Omental fat pad (tissue), 4 donors: ENCODE measurements at places on chromosomes 16 and 17. TPM values are rescaled to one million over a fixed set of nuclear protein-coding genes. Genes with fewer than 3 reads are reported as not detected.

- DNase-seq, result no peak
Measured at GRCh38 chr17:58531661-58532554, 17.5 kb upstream of the MTMR4 start.

DNA sequence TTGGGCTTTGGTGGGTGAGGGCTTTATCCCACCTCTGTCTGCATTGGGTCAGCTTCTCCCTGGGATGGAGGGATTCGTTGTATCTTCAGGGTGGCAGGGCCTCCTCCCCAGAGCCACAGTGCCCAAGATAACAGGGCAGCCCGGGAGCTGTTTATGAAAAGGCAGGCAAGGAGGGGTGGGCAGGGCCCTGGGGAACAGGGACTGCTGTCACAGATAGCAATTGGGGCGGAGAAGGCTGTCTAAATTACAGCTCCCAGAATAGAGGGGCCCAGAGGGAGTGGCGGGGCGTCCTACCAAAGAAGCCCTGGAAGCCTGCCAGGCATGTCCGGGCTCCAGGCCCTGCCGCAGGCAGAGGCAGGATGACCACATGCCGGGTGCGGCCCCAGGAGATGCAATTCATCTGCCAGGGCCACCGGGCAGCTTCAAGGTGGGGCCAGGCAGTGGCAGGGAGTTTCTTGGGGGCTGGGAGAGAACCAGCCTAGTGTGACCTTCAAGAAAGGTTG is 18.8 kb upstream of the PHOSPHO1 start:
- no peak for DNase-seq

DNA sequence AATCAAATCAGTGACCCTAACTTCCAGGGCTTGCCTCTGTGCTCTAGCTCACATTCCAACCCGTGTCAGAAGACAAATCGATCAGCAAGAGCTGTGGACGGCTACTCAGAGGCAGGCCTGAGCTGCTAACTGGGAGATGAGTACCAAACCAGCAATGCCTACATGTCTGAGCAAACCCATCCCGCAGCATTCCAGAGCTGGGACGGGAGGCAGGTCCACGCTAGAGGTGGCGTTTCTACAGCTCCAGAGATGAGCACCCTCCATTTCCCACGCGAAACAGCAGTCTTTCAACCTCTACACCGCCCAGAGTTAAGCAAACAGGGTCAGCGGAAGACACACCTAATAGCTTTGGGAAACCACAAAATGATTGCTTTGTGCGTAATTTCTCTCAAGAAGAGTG is 6.5 kb downstream of the NXN start:
- DNase-seq, result no peak

GRCh38 chr16:6114691-6115090 is 1017.1 kb upstream of the EEF2KMT start:
- DNase-seq, result no peak

DNA sequence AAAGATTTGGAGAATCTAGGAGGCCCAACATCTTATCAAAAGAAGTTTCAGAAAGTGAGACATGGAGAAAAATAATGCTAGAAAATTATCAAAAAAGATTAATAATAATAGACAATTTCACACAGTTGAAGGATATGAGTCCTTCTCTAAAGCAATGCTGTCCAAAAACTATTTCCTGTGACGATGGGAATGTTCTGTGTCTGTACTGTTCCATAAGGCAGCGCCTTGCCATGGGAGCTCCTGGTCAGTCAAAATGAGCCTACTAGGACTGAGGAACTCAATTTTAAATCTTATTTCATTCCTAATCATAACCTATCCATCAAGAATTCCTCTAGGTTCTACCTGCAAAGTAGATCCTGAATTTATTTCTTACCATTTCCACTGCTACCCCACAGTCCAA is 49.0 kb downstream of the CACNG1 start:
- no peak for DNase-seq

DNA sequence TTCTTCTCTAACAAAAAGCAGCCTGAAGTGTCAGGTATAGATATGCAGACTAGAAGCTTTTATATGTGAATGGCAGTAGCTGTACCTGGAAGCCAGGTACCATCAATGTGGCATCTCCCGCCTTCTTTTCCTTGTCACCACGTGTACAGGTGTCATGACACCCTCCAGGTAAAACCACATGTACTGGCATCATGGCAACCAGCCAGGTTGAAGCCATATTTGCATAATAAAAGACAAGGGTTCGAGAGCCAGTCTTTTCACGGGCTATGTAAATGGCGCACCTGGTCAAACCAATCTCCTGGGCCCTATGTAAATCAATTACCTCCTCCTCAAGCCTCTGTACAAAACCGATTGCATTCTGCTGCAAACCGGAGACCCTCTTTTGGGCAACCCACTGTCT is 541.3 kb downstream of the CDH11 start:
- DNase-seq, result no peak

- no peak for DNase-seq
Measured at GRCh38 chr16:12406158-12406557, 397.5 kb downstream of the CPPED1 start.

GRCh38 chr17:73798111-73798748 is 154.0 kb upstream of the SDK2 start:
- DNase-seq, result no peak

GRCh38 chr16:54402270-54402669 is 115.7 kb upstream of the IRX3 start:
- DNase-seq, result no peak

DNA sequence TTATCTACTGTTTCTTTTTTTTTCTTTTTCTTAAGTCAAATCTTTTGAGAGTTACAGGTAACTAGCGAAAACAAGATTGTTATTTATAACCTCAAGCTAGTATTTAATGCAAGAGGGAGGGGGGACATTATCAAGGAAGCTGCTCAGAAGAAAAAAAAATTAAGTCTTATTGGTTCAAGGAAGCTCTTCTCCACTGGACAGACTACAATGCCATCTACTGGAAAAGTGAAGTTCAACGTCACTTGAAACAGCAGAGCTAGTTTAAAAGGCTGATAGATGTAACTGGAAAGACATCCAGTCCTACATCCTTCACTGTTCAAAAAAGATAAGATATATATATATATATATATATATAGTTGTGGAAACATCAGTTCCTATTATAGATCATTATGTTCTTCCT is 418.0 kb upstream of the PSMD7 start:
- no peak for DNase-seq

DNA sequence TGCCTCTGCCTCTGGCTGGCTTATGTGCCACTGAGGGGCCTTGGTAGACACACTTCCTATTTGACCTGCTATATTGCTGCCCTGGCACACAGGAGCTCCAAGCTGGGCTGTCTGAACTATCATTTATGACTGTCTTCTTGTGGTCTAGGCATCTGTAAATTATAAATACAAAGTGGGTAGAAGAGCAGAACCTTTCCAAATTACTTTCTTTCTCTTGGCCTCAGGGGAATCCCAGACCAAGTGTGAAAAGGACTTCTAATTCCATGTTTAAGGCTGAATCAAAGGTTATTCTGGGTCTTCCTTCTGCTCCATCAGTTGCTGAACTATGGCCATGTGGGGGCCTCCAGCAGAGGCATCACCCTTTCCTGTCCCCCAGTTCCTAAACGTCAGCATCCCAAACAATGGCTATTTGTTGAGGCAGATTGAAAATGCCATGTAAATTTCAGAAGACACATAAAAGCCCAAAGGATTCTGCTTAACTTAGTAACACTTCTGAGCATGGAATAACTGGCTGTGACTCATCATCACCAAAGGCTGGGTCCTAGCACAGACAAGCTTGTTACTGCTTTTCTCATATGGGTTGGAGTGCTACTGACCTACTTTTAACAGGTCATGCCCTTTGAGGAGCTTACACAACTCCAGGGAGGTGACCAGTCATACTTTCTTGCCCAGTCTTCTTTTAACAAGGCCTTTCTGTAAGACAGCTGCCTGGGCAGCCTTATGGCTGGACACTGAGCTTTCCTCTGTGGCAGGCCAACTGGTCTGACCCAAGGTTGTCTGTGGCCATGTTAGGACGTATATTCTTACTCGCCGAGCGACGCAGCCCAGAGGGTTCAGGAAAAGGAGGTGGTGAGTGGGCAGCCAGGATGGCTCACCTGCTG is 154.8 kb downstream of the VPS53 start:
- no peak for DNase-seq

GRCh38 chr17:55114283-55114682 is 145.7 kb downstream of the STXBP4 start:
- DNase-seq, result no peak

DNA sequence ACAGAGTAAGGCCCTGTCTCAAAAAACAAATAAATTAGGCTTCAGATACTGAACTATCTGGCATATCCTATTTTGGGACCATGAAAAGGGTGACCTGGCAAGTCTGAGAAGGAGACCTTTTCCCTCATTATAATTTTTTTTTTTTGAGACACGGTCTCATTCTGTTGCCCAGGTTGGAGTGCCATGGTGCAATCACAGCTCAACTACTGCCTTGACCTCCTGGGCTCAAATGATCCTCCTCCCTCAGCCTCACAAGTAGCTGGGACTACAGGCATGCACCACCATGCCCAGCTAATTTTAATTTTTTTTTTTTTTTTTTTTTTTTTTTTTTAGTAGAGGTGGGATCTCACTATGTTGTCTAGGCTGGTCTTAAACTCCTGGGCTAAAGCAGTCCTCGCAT is 37.3 kb downstream of the PLCG2 start:
- DNase-seq, result no peak

- DNase-seq, result no peak
Measured at GRCh38 chr17:19720631-19721426, 4.4 kb upstream of the SLC47A2 start.

- no peak for DNase-seq
Measured at GRCh38 chr17:7078711-7079110, 1.3 kb downstream of the CLEC10A start.

DNA sequence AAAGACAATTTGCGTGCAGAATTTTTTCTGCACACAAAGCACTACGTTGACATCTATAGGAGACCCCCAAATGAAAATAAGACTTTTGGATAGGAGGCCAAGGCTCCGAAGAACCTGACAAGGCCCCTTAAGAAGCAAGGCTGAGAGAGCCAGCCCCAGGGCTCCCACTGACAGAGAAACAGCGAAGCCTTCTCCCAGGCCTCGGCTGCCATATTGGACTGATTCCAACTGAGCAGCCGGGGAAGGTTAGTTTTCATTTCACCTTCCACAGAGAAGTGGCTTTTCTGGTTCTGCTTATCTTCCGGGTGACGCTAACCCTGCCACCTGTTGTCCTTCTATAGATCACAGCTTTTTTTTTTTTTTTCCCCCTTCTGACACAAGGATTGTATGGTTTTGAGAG is 356.7 kb downstream of the SOX9 start:
- no peak for DNase-seq

- no peak for DNase-seq
Measured at GRCh38 chr16:29876594-29877249, 13.7 kb upstream of the CDIPT start.

GRCh38 chr17:4480929-4481898 is 17.5 kb upstream of the SPNS2 start:
- no peak for DNase-seq

- no peak for DNase-seq
Measured at GRCh38 chr17:6427279-6427781, 7.6 kb downstream of the AIPL1 start.

GRCh38 chr16:2388875-2389433 is 40.3 kb upstream of the CCNF start:
- DNase-seq, result no peak

- DNase-seq, result no peak
Measured at GRCh38 chr16:82004601-82005000, 6.7 kb downstream of the SDR42E1 start.

DNA sequence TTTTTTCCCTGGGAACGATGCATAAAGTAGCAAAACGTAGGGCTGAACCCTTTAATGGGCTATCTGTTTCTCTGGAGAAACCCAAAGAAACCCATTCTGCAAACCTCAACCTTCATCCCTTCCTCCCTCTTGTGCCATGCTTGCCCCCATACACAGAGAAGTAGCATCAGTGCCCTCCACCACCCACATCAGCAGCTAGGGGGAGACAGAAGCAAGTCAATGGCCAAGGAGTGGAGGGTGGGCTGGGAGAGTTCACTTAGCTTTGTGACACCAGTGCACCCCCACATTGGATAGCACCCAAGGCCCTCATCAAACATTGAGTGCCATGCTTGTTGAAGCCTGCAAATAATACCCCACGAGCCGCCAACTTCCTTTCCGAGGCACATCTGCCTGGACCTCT is 282.4 kb downstream of the ABCC12 start:
- no peak for DNase-seq

- no peak for DNase-seq
Measured at GRCh38 chr17:14297161-14297851, 3.6 kb upstream of the HS3ST3B1 start.

GRCh38 chr16:65843941-65844340 is 522.5 kb upstream of the CDH5 start:
- DNase-seq, result no peak

GRCh38 chr17:75773808-75774470 is 8.9 kb upstream of the GALK1 start:
- DNase-seq, result no peak

- no peak for DNase-seq
Measured at GRCh38 chr17:78908426-78908825, 5.4 kb upstream of the CEP295NL start.

DNA sequence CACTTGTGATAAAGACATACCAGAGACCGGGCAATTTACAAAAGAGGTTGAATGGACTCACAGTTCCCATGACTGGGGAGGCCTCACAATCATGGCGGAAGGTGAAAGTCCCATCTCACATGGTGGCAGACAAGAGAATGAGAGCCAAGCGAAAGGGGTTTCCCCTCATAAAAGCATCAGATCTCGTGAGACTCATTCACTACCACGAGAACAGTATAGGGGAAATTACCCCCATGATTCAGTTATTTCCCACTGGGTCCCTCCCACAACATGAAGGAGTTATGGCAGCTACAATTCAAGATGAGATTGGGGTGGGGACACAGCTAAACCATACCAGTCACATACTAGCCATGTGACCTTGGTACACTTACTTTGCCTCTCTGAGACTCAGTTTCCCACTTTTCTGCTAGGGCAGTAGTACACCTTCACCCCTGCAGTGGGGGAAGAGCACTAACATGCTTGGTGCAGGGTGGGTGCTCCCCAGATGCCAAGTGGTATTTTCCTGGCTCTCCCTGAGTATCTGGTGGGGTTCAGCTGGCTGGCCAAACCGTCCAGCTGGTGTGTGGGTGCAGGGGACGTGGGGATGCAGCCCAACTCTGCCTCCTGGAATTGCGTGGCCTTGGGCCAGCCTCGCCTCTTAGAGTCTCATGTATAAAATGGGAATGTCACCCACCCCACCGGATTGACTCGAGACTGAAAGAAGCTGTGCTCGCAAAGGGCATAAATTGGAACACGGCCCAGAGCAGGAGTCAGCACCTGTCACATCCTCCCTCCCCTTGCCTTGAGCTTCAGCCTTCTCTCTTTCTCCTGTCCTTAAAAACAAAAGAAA is 364.1 kb downstream of the CPPED1 start:
- DNase-seq, result no peak

Gene MRM1
- total RNA-seq, result 8.2 TPM

Gene ZNF287
- 1.9 TPM for total RNA-seq

Gene GNAO1
- 1.4 TPM for total RNA-seq

Gene TBC1D3I
- total RNA-seq, result not detected

Gene PPM1E
- 0.48 TPM for total RNA-seq

Gene TBC1D3D
- not detected for total RNA-seq

Gene CDR2L
- 8.5 TPM for total RNA-seq

Gene KREMEN2
- not detected for total RNA-seq

Gene KRT40
- not detected for total RNA-seq

Gene RNF213
- 83.6 TPM for total RNA-seq
